HepG2 (cell line): ENCODE measurements at places on chromosomes 7 and 10.

DNA sequence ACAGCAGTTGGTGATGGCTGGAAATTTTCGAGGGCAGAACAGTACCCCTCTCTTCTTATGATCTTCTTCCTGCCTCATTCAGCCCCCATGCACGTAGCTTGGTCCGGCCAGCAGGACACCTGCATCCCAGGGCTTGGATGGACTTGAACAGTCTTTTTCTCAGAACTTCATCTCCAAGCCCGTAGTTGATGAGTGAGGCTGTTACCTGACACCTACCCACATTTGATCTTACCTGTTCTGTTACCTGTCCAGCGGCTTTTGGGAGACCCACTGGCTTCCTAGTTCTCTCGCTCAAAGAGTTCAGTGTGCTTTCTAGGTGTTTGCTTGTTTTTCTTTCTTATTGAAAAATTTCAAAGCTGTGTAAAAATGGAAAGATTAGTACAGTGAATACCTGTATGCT is 212.2 kb downstream of the CUX1 start:
- DNase-seq: no peak

GRCh38 chr7:47580175-47580706 is 1.7 kb downstream of the TNS3 start:
- DNase-seq: peak; percentile 91

- no peak for DNase-seq
Measured at GRCh38 chr10:110459600-110459999, 38.1 kb upstream of the DUSP5 start.

DNA sequence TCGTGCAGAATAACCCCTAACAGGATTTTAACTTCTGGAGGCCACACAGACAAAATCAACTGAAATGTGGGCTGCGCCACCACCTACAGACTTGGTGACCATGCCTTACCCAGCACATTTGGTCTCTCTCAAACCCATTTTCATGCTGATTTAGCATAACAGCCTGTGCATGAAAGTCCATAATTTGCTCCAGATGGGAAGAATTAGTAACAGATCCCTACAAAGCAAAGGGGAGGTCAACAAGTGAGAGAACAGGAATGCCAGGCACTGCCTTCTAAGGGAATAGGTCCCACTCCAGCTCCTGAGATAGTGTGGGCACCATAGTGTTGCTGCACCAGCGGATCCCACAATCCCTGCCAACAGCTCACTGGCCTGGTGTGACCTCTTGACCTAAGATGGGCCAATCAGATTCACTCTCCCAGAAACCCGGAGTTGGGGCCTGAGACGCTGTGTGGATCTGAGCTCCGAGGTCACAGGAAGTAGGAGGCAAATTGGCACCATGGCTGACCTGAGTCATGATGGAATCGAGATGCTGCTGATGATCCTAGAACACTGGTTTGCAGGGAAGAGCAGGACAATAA is 32.4 kb downstream of the SLIT1 start:
- no peak for DNase-seq

GRCh38 chr10:17905491-17905890 is 46.2 kb upstream of the SLC39A12 start:
- DNase-seq: no peak

DNA sequence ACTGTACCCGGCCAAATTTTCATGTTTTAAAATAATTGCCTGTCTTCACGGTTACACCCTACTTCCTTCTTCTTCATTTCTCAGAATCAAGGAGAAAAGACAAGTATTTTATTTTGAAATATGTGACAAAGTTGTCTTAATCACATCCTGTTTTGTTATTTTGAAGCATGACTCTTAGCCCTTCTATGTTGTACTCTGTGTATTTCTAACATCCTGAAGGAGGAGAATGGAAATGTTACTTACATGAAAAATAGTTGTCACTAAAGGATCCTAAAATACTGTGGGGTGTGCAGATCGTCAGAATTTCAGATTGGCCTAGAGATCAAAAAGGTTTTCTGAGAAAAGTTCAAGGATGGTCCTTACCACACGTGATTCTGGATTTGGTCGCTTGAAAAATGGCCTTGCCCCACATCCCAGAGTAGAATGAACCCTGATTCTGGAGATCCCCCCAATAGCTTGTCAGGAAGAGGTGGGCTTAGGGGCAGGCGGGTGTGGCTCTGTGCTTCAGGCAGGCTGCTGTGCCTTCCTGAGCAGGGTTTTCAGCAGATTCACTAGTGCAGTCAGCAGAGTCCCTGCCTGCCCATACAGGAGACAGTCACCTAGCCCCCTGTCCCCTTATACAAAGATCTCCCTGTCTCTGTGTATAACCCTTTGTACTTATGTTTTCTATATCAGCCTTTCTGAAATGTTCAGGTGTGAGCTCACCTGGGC is 8.6 kb downstream of the UPP1 start:
- DNase-seq: no peak

GRCh38 chr7:14377646-14378266 is 388.3 kb upstream of the ETV1 start:
- DNase-seq: no peak

GRCh38 chr7:95001815-95002561 is 94.6 kb downstream of the PPP1R9A start:
- DNase-seq: no peak
